ENCODE measurements at places on chromosomes 3 and 15.

- DNase-seq: no peak
Measured at GRCh38 chr15:99090011-99090699, 14.7 kb upstream of the SYNM start.

- DNase-seq: no peak
Measured at GRCh38 chr3:175233957-175234940, 375.1 kb downstream of the NAALADL2 start.

DNA sequence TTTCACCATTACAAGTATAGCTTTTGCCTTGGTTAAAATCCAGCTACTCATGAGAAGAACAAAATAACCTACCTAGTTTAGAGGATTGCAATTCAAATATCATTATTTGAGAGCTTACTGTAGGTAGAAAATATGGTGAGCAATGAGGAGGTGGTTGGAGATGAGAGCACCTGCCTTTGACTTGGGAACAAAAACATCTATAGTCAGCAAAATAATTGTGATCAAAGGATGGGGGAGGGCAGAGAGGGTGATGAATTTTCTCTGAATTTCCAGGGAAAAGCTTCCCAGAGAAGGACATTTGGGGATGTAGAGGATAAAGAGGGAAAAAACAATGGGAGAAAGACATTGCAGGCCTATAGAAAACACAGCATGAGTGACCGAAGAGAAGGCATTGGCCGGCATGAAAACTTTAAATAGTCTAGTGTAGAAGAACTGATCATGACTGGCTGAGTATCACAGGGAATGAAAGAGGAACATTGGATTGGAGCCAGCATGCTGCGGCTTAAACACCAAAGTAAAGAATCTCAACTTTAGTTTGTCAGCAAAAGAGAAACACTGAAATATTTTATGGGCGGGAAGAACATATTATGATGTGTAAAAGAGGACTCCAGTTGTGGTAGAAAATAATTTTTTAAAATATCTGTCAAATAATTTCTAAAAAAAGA, 581.3 kb downstream of the UNC13C start:
- DNase-seq: no peak

DNA sequence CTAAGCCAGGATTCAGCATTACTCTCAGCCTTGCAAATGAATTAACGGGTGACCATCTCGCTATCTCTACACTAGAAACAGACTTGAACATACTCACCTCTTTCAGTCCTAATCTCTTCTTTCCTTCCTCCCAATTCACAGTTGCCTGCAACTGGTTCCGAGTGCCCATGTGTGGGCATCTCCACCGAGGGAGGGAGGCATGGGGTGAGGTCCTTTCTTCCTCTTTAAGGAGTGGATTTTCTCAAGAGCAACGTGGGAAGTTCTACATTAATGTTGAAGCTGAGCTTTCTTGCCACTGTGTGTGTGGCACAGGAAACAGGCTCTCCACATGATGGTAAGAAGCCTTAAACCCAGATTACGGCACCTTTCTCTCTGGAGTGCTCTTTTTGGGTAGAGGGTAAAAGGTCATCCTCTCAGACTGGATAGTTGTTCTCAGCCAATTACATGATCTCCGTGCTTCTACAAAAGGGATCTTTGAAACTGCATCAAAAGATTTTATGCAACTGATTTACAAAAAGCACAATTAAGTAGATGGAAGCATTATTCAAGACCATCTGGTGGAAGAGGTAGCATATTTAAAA, 286.8 kb upstream of the NR2F2 start:
- no peak for DNase-seq

DNA sequence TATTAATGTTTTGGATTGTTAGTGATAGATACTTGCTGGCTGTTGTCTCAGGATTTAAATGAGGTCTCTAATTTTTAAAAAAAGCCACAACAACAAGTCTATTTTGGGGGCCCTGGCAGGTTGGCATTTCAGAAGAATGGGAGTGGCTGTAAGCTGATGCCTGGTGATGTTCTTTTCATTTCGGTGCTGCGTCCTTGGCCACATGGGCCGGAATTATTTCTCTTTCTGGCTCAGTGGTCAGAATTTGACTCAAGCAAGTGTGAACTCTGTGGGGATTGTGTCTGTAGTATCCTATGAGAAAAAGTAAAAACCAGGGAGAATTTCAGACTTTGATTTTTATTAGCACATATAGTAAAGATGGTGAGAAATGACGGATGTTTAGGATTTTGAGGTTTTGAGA, 203.0 kb downstream of the AKAP13 start:
- no peak for DNase-seq

All from amniotic stem cell (primary cell).